Psoas muscle (tissue), 8 donors: ENCODE measurements at places on chromosomes 16 and 17. TPM values are rescaled to one million over a fixed set of nuclear protein-coding genes. Genes with fewer than 3 reads are reported as not detected.
A peak's percentile ranks its signal among the peaks of the same experiment; 100 is the strongest.

Gene C17orf100
- total RNA-seq: 0.77 TPM

DNA sequence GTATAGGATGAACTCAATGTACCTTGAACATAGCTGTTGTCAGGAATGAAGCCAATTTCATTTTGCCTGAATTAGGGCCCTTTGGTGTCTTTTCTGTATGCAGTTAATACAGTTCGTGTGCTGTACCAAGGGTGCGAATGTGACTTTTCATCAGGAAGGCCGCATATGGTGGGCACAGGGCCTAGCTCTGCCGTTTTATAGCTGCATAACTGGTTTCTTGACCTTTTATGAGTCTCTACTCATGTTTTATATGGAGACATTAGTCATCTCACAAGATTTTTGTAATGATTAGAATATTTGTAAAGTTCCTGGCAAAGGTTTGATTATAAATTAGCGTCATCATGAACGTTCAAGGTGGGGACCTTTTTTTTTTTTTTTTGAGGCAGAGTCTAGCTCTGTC is 511.6 kb downstream of the MAF start:
- DNase-seq: no peak

DNA sequence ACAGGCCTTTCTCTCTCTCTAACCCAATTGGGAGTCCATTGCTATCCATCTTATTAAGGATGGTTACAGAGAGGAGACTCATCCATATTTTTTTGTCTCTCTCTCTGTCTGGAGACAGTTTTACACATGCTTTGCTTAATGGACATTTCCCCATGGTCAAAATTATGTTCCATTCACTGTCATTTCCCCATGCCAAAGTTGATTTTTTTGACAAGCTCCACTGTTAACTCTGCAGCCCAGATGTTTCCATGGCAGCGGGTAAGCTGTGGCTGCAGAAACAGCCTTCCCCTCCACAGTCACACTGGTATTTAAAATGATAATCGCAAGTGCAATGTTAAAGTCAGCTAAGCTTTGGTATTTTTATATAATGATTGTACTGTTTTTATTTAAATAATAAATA is 63.9 kb upstream of the HLF start:
- no peak for DNase-seq

DNA sequence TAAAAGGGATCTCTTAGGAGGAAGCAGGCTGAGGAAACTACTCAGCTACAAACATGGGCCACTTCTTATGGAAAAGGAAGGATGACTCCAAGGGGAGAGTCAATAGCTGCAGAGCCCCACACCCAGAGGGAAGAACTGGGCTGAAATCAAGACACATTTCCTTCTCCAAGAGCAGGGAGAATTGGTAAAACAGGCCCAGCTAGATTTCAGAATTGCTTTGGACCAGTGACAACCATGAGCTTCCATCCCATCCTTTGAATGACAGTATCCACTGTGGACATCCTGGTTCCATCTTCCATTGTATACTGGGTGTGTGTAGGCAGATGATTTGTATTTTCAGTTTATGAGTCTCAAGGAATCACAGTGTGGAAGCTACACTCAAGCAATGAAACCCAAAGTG is 267.5 kb downstream of the IRF8 start:
- DNase-seq: no peak

- DNase-seq: peak; percentile 83
These were observed 42.6 kb downstream of the TSC2 start for GRCh38 chr16:2090481-2090776.

- peak; percentile 95 for DNase-seq
These were observed 11.5 kb upstream of the HS3ST6 start for GRCh38 chr16:1929578-1930337.

GRCh38 chr16:11915114-11915643 is 577 bp downstream of the GSPT1 start:
- peak; percentile 54 for DNase-seq

GRCh38 chr16:349211-349610 is 3.3 kb downstream of the AXIN1 start:
- DNase-seq: no peak

DNA sequence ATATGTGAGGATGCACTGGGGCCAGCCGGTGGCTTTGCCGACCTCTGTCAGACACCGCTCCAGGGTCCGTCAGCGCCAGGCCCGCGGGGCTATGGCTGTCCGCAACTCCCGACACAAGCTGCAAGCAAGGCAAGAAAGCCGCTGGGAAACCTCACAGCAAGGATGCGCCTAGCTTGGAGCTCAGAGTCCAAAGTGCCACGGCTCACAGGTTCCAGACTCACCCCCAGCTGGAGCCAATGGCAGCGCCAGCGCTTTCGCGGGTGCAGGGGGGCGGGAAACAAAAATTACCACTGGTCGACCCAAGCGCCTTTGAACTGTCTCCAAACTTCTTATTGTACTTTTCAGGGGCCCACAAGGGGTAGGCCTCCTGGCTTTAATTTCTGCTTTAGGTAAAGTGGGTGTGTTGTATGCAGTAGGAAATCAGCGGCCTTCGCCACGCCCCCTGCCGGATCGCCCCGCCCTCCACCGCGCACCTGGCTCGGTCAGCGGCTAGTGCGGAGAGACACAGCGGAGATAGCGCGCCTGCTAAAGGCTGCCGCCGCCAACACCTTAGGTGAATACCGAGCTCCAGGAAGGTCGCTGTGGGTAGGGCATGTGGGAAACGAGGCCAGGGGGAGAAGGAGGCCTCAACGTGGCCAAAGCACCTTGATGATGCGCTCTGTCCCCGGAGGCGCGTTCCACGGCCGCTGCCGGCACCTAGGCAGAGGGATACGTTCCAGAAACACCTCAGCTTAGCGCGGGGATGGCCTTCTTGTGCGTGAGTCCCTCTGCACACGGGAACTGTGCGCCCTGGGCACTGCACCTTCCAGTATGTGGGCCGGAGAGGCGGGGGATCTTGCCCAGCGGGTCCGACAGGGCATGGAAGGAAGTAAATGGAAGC is 61.0 kb upstream of the RBL2 start:
- no peak for DNase-seq

DNA sequence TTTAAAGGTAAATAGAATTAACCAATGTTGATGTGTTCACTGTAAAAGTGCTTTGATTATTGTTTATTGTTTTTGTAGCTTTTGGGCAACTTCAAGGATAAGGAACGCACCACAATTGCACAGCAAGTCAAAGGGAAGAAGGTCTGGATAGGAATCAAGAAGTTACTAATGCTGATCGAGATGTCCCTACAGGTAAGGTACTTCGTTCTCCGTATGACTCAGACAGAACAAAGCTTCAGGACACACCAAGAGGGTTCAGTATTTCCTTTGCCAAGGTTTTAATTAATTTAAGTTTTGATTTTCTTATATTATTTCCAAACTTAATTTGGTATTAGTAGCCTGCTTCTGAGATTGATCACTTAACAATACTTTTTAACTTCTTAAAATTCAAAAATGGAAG is 67.1 kb downstream of the WNT3 start:
- DNase-seq: no peak

- DNase-seq: no peak
These were observed 435 bp downstream of the RPRML start for GRCh38 chr17:46978489-46979146.

DNA sequence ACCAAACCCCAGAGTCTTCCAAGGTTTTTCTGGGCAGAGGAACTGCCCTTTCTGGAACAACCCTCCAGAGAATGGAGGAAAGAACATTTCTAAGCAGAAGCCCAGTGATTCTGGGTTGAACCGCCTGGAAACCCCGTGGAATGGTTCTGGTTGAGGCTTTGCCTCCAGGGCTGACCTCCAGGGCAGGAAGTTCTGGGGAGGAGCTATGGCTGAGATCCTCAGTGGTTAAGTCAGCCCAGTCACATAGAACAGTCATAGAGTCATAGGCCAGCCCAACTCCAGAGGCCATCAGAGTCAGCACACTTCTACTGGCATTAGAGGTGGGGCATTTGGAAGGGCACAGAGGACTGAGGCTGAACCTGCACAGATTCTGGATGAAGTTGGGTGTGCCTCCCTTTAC is 65.9 kb downstream of the SPACA3 start:
- DNase-seq: no peak

DNA sequence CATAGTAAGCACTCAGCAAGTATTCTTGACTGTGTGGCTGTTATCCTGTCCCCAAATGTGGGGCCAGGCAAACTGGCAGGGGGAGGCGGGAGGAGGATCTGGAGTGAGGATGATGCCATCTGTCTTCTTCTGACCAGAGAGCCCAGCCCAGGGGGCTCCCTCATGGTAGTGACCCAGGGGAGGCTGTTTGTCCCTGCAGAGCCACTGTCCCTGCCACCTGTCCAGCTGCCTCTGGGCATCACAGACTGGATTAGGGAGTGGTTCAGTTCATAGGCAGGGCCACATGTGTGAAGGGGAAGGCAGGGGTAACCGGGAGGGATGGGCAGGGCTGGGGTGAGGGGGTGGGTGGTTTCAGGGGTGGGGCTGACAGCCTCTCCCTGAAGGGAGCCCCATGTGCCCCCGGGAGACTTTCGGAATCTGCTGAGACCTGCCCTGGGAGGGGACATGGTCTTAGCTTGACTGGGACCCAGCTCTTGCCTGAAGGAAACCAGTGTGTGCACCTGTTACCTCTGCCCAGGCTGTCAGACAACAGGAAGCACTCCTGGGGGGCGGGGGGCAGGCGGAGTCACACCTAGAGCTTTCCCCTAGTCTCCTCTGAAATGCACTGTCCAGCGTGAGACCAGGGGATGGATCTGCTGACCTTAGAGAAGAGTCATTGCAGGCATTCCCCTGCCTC is 15.2 kb downstream of the ARHGAP23 start:
- DNase-seq: no peak

DNA sequence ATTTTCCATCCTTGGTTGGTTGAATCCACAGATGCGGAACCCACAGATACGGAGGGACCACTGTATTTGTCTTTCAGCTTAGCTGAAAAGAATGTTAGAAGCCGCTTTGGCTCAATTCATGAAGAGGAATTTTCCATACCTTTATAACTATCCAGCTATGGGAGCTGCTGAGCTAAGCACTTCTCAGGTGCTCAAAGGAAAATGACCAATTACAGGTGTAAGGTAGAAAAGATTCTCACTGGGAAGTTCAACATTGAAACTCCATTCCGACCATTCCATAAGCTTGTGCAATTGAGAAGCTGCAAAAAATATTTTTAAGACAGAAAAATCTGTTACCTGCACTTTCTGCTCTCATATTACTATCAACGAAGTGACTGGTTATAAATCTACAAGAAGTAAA is 2.7 kb downstream of the AHSP start:
- no peak for DNase-seq

DNA sequence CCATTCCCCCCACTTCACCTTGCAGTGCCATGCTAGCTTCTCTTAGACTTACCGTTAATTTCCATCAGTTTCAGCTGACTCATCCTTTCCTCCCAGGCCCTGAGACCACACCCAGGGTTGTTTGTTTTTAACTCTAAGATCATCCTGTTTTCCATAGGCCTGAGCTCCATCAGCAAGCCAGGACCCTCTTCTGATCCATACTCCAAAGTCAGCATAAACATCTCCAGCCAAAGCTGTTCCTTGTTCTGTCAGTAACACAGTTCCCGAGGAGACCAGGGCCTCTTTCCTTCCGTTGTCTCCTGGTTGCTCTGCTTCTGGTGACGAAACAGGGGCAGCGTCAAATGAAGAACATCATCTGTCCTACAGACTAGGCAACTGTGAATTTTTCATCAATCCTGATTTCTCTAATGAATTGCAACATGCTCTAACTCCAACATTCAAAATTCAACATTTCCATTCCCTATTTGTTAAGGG is 83.8 kb upstream of the HNF1B start:
- DNase-seq: no peak
